Psoas muscle (tissue), 8 donors: ENCODE measurements at places on chromosomes 6 and 20. TPM values are rescaled to one million over a fixed set of nuclear protein-coding genes. Genes with fewer than 3 reads are reported as not detected.
A peak's percentile ranks its signal among the peaks of the same experiment; 100 is the strongest.

The LAMA4 gene
- 5.3 TPM for total RNA-seq

GRCh38 chr6:115896538-115897129, 164.1 kb downstream of the FRK start:
- no peak for DNase-seq

DNA sequence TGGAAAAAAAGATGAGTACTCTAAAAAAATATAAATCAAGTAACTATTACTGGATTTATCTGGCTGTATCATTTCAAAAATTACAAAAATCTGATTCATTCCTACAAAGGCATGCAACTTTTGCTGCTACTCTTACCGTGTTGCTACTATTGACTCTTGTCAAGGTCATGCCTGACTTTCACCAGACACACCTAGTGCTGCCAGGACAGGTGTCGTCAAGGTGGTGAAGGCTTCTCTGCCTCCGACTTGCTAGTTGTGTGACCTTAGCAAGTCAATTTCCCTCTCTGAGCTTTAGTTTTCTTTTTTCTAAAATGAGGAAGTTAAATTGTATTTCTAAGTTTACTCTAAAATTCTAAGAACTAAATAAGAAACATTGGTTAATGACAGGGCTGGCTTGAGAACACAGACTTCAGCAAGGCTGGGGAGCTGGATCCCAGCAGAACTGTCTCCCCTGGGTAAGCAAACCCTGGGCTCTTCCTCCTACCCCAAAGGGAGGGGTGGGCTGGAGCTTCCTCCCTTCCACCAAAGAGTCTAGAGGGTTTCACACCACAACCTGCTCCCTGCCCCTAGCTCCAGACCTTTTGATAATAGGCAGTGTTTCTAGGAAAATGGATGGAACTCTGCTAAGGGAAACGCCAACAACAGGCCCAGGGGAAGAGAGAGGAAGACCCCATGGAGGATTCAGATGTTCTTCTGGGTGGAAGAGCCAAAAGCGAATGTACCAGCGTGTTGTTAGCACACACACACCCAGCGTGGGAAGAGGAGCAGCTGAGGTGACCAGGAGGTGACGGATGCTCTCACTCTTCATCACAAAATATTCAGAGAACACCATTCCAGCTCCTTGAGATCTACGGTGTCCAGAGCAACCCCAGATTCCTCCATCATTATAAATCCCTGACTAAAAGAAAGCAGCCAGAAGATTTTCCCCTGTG, 47.9 kb upstream of the CITED2 start:
- DNase-seq, result no peak

The OR2H1 gene
- total RNA-seq, result not detected

DNA sequence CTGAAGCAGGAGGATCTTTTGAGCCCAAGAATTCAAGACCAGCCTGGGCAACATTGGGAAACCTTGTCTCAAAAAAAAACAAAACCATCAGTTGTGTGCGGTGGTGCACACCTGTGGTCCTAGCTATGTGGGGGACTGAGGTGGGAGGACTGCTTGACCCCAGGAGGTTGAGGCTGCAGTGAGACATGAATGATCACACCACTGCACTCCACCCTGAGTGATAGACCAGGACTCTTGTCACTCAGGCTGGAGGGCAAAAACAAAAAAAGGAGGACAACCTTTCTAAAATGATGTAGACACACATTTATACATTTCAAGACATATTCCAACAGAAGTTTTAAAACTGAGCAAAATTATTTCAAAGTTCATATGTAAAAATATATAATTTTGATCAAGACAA, 45.1 kb downstream of the NOL7 start:
- no peak for DNase-seq

The SLC25A27 gene
- total RNA-seq, result 8.4 TPM

The MROH8 gene
- total RNA-seq, result 4.1 TPM

DNA sequence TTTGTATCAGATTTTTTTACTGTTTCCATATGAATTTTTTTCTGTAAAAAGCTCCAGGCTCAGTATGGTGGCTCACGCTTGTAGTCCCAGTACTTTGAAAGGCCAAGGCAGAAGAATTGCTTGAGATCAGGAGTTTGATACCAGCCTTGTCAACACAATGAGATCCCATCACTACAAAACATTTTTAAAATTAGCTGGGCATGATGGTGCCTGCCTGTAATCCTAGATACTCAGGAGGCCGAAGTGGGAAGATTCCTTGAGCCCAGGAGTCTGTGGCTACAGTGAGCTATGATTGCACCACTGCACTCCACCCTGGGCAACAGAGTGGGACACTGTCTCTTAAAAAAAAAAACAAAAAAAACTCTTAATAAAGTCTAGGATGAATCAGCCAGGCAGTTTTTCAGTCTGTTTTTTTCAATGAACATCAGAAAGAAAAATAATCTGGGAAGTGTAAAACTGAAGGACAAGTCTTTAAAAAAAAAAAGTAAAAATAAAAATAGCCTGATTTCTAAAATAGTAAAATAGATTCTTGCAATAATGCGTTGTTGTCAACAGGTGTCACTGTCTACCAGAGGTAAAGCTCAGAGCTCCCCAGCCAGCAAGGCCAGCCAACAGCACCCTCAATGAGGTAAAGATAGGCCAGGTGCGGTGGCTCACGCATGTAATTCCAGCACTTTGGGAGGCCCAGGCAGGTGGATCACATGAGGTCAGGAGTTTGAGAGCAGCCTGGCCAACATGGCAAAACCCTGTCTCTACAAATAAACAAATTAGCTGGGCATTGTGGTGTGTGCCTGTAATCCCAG, 9.3 kb upstream of the ATG5 start:
- DNase-seq, result no peak

GRCh38 chr6:33794910-33795623, 6.1 kb upstream of the LEMD2 start:
- no peak for DNase-seq

- no peak for DNase-seq
Measured at GRCh38 chr20:46581391-46581790, 30.9 kb upstream of the OCSTAMP start.

DNA sequence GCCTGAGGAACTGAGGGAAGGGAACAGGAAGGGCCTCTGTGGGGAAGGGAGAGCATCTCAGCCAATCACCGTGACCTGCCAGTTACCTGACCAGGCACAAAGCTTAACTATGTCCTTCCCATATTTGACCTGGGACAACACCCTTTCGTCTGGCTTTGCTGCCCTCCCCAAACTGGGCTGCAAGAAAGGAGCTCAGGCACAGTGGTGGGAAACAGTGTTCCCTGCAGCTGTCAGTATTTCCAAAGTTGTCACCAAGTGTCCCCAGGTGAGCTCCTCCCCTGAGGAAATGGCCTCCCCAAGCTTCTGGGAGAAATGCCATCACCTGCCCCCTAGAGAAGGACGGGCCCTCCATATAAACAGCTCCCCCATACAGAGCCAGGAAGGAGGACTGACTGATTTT, 17.9 kb downstream of the NCR2 start:
- DNase-seq, result no peak

GRCh38 chr6:47804821-47805220, 23.0 kb downstream of the OPN5 start:
- DNase-seq, result no peak

The CSNK2B gene
- total RNA-seq, result 102 TPM

GRCh38 chr6:2962004-2962403, 9.4 kb downstream of the SERPINB6 start:
- no peak for DNase-seq

DNA sequence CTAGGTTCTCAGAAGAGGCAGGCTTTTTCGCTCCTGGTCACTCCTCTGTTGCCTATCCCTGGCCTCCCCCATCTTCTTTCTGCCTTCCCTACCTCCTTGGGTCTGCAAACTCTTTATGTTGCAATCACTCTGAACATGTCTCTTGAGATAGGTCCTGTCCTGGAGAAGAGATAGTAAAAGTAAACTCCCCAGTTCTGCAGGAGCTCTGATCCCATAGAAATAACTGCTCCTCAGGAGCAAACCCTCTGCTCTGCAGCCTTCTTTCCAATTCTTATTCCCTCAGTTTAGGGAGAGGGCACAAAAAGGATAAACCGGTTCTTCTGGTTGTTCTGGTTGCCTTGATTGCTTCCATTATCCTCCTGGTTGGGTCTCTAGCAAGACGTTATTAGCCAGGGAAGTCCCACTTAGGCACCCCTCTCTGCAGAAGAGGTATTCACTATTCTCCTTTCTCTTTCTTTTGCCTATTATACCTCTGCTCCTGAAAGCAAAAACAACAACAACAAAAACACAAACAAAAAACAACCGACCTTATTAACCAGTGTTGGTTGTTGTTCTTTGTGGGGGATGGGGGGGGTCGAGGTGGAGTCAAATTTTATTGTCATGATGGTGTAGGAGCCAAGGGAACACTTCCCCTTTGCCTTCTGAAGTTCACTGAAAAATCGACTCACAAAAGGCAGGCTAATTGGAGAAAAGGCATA, 973 bp downstream of the TRIM38 start:
- no peak for DNase-seq

DNA sequence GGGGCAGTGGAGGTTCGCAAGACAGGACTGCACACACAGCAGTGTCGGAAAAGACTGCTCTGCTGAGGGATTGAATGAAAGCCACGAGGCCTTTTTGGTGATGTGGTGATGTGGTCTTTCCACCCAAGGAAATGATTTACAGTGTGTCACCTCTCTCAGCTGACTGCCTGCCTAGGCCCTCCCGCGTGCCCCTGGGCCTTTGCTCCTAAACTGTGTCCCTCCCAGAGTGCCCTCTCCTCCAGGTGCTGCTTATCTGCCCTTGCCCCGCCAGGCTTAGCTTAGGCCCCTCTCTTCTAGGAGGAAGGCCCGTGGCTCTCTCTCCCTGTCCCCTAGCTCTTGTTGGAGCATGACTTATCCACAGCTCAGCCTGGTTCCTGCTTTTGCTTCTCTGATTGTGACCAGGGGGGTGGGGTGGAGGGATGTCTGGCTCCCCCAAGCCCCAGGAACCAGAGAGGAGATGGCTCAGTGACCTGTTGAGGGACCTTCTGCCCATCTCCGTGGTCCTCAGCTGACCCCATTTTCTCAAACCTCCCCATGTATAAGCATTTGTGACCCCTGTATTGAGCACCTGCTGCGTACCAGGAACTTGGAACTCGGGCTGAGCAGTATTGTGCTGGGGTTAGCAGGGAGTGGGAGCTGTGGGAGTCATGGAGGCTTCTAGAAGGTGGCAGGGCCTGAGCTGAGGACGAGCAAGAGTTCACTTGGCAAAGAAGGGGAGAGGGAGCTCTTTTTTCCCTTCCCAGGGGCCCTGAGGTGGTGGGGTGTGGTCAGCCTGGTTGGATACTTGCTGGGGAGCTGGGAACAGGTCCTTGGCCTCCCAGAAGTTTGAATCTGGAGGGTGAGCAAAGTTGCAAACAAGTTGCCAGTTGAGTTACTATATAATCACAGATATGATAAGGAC, 2.2 kb downstream of the SRC start:
- no peak for DNase-seq

- DNase-seq, result no peak
Measured at GRCh38 chr6:129206821-129207220, 323.9 kb downstream of the LAMA2 start.

The MDFI gene
- 0.53 TPM for total RNA-seq

DNA sequence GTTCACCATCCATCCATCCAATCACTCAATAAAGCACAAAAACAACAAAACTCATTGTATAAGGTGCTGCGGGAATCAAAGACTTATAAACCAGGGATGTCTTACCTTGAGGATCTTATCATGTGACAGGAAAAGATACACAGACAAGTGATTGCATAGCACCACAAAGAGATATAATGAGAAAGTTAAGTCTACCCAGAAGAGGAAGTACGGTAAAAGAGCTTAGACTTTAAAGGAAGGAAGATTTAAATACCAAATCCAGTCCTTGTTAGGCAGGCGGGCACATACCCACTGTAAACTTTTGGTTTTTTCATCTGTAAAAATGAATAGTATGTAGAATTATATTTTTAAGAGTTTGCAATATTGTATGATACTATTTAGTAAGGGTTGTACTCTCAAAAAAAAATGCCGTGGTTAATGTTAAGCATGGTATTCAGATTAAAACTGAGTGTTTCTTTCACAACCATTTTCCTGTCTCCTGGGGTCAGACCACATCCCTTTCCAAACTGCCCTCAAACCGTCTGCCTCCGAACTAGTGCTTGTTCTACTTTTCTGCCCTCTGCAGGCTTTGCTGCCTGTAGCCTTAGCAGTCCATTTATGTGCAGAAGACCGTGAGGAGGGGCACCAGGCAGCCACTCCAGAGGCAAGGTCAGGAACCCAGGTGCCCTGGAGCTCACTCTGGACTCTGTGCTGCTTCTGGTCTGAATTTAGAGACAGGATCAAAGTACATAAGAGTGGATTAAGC, 179.5 kb upstream of the SYNDIG1 start:
- DNase-seq, result no peak

GRCh38 chr6:32177183-32177787, 920 bp upstream of the RNF5 start:
- DNase-seq, result no peak

DNA sequence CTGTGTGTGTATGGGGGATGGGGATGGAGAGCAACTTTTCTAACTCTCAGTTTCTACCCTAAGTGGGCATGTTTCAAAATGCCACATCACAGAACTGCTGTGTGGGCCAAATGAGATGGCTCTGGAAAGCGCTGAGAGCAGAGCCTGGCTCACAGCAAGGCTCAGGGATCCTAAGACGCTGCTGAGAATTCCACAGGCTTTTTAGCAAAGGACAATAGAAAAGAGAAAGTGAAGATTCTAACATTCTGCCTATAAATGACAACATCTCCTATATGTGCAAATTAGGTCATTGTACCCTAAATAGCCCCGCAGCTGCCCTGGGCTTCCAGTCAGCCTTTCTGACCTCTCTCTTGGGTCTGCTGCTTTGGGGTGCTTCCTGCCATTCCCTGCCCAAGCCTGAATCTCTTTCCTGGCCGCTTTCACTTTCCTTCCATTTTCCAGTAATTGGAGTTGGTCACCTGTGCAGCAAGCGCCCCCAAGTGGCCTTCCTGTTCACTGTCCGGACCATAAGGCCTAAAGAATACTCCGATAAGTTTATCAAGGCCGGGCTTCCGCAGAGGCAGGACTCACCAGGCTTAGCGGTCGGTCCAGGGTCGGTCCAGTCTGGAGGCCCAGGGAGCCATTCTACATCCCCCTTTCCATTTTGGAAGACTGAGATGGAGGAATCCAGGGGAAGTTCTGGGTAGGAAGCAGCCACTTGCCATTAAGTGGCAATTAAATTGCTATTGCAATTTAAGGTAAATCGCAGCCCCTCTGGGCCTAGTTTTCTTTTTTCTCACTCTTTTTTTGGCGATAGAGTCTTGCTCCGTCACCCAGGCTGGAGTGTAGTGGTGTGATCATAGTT, 6.7 kb upstream of the DDR1 start:
- peak; percentile 93 for DNase-seq

DNA sequence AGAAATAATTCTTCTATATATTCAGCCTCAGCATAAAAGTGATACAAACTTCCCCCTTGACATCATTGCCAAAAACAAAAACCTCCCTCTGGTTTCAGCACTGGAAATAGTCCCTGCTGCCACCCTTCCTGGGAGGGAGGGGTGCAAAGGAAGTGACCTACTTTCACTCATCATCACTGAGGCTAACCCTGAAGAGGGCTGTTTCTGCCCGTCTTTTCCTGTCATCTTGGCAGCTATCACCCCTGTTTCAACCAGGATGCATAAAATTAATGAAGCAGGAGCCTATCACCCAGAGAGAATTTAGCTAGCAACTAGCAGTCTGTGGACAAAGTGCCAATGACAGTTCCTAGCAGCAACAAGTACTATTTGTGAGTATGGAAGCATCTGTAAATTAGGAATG, 397.8 kb downstream of the LAMA2 start:
- no peak for DNase-seq

The GLP1R gene
- total RNA-seq, result not detected
